ENCODE measurements at places on chromosomes 2 and 18.

DNA sequence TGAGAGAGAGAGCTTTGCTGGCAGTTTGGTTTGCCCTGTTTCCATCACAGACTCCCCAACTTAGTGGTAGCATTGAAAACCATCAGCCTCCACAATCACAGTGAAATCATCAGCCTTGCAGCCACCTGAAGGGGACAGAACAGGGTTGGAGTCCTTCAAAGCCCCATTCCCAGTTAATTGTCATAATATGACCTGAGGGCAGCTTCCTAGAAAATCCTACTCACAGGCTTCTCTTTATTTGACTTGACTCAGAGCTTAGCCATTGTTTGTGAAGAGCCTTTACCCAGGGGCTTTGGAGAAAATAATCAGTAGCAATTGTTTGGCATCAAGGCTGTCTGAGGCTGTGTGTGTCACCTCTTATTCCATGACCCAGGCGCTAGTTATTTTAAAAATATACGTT is 308.7 kb downstream of the CBLN2 start:
- no peak for DNase-seq

DNA sequence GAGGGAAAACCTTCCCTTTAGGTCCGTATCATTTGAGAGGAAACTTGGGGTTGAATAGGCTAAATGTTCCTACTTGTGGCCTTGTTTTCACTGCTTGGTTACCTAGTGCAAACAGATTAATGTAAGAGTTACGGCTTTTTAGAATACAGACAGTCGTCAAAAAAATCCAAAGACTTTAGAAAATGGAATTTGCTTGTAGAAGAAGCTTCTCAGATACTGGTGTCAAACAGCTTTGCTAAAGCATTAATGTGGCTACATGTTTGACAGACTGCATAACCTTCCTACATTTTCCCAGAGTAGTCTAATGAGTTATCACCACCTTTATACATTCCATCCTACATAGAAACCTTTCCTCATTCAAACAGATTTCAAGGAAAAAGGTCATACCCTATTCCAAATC is 114.6 kb downstream of the FMNL2 start:
- no peak for DNase-seq

- no peak for DNase-seq
These were observed 182.2 kb downstream of the CMPK2 start for GRCh38 chr2:6683516-6683915.

GRCh38 chr2:69944756-69945155 is 16.7 kb downstream of the ASPRV1 start:
- DNase-seq, result no peak

DNA sequence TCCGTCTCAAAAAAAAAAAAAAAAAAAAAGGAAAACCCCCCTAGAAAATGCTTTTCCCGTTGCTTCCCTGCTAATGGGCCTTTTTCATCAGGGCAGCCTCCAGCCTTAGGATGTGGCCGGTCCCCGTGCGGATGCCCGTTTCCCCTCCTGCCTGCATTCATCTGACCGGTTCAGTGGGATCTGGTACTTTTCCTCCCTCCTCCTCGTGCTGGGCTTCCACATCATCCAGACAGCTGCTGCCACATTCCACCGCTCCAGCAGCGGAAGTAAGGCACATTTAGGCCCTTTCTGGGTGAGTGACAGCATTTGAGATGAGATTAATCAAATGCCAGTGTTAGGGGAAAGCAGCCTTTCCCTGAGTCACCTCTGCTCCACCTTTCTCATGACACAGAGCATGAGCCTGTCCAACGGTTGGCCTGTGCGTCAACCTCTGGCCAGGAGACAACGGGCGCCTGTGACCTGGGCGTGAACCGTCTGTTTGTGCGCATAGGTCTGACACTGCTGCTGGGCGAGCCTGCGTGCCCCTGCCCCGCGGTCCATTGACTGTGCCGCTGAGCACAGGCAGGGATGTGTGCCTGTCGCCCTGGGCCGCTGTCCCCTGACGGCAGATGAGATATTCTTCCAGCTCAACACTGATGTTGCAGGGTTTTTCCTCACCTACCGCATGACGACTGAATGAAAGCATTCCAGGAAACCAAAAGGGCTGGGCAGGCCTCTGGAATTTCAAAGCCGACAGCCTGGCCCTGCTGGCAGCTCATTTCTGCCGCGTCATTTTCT is 174.0 kb downstream of the TGIF1 start:
- peak; percentile 81 for DNase-seq

DNA sequence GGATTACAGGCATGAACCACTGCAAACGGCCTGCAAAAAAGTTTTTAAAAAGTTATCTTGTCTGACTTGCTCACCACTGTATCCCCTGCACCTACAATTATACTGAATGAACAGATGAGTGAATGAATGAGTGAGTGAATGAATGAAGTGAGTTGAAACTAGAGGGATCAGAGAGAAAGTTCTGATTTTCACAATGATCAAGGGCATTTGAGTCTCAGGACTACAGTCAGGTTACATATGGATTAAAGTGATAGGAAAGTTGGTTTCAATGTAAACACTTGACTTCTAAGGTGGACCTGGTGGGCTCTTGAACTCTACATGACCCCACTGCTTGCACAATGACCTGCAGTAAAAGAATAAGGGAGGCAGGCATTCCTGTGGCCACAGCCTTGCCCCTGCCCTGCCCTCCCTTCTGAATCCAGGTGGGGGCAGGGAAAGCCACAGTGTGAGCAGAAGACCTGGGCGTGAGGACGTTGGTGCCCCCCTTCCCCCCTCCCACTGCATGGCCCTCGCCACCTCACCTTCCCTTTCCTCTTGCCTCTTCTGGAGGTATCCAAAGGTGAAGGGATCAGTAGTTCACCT is 10.7 kb downstream of the C2orf80 start:
- no peak for DNase-seq

DNA sequence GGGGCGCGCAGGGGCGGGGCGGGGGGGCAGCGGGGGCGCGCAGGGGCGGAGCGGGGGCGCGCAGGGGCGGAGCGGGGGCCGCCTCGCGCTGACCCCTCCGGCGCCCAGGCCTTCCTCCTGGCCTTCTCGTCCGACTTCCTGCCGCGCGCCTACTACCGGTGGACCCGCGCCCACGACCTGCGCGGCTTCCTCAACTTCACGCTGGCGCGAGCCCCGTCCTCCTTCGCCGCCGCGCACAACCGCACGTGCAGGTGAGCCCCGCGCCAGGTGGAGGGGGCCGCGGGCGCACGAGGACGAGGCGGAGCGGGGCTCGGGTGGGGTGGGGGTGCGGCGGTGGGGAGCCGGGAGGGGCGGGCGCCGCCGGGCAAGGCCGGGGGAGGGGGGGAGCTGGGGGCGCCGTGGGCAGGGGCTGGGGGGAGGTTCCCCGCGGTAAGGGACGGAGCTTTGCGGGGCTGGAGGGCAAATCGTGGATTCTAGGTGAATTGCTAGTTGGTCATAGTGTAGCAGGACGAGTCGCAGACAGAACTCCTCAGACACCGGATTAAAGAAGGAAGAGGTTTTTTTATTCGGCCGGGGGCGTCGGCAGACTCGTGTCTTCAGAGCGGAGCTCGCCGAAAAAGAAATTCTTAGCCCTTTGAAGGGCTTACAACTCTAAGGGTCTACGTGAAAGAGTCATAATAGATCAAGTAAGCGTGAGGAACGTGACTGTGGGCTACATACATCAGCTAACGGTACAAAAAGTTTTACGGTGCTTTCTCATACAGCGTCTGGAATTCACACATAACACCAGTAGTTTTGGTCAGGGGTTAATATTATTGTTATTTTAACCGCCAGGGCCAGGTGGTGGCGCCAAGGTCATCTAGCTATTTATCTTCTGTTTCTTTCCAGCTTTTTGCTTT is 29.9 kb downstream of the ANO7 start:
- DNase-seq, result peak; percentile 46

- DNase-seq, result no peak
These were observed 83.6 kb upstream of the BCL2L11 start for GRCh38 chr2:111037128-111037527.

- DNase-seq, result peak; percentile 62
These were observed 53.3 kb downstream of the ARHGAP28 start for GRCh38 chr18:6782861-6783260.

DNA sequence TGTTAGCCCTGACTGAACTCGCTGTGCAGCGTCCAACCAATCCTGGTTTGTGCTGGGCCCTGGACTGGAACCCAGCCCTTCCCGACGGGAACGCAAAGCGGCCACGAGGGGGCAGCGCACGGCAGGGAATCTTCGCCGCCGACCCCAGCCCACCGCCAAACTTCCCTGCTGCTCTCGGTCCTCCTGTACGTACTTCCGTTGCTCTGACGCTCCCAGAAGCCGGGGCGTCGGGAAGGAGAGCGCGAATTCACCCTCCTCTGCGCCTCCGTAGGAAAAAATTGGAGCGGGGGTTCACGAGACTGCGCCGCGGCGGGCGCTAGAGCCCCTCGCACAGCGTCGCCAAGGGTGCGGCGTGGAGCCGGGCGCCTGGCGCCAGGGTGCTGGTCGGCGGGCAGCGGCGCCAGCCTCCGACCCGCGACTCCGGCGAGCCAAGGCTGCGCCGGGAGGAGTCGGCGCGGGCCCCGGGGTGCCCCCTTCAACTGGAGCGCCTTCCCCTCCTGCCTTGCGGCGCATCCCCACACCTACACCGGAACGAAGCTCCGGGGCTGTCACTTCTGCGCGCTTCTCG is 873 bp upstream of the SH3RF3 start:
- peak; percentile 69 for DNase-seq

DNA sequence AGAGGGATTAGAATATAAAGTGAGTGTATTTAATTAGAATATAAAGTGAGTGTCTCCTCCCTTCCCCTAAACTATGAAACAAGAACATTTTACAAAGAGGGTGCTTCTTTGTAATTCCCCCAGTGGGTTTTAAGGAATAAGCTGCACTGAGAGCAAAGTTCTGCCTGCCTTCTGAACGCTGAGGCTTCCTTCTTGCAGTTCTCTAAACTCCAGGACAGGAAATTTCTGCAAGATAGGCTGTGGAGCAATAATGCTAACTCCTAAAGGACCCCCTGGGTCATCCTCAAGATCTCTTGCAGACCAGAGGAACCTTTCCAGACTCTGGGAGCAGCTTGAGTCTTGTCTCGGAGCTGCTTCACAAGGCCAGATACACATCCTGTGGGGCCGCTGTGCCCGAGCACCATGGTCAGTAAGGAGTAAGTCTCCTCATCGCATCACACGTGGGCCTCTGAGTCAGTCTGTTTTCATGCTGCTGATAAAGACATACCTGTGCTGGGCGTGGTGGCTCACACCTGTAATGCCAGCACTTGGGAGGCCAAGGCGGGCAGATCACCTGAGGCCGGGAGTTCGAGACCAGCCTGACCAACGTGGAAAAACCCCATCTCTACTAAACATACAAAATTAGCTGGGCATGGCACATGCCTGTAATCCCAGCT is 87.5 kb upstream of the KCNE4 start:
- DNase-seq, result no peak

DNA sequence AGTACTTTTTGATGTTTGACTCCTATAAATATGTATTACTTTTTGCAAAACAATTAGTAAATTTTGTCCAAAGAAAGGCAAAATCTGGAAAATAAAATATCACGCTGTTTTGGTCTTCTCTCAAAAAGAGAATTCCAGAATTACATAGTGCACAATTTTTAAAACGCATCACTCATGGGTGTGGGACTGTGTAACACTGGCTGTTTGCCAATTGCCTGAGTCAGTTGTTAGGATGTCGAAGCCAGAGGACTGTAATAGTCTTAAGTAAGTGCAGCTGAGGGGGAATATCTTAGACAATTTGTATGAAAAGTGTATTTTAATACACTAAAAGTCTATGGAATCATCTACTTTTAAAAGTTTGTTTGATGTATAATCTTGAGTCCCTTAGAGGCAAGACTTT is 24.1 kb upstream of the EPHA4 start:
- DNase-seq, result no peak

DNA sequence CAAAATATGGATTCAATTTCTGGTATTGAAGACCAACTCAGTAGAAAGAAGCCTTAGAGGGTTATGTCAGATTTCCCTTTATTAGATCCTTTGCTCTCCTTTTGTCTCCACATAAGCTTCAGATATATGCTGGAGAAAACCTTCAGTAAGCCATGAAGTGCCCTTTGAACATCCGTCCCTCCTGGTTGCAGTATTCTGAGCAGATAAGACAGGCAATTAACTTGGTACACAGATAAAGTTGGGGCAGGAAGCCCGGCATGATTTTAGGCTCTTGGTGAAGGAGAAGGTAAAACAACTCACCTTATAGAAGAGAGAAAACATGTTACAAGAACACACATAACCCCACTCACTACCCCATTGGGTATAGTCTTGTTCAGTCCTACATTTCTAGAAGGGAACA is 76.4 kb downstream of the SRD5A2 start:
- DNase-seq, result no peak

DNA sequence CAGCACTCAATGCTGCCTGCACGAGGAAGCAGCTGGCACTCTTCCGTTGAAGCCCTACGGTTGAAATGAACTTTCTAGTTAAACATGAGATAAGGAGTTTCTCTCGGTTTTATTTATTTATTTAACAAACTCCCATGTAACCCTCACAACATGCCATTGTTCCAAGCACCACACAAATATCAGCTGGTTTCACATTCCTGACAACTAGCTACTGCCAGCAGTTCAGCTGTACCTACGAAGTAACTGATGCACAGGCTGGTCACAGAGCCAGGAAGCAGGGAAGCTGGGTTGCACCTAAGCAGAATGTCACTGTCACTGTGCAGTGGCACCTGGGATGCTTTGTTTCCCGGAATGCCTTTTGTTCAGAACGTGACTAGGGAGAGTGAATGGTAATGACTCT is 18.1 kb downstream of the TIMM21 start:
- DNase-seq, result no peak

GRCh38 chr2:179884193-179884592 is 22.8 kb upstream of the ZNF385B start:
- DNase-seq, result no peak
